GOT3 (cell line): ENCODE measurements at places on chromosomes 7 and 10.

GRCh38 chr10:22852712-22853353, 75.0 kb upstream of the ARMC3 start:
- DNase-seq, result no peak

GRCh38 chr7:71716690-71717089, 584.7 kb downstream of the GALNT17 start:
- no peak for DNase-seq

- no peak for DNase-seq
These were observed 174.4 kb downstream of the SLIT1 start for GRCh38 chr10:97011397-97011796.

- DNase-seq, result no peak
These were observed 99.0 kb upstream of the GPR22 start for GRCh38 chr7:107370816-107371215.

DNA sequence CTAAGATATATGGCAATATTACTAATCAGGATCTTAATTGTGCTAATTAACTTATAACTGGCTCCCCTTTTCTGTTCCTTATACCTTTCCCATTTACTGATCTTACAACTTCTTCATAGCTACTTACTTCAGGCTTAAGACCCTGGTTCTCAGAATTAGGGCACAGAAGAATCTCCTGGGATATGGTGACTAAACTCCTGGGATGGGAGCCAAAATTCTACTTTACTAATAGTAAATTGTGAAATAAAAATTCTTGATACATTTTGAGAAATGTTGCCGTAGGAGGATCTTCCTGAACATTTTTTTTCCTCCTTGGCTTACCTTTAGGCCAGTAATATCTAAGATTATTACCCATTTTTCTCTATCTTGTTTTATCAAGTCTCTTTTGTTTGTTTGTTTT, 309.5 kb downstream of the ATRNL1 start:
- DNase-seq, result no peak

DNA sequence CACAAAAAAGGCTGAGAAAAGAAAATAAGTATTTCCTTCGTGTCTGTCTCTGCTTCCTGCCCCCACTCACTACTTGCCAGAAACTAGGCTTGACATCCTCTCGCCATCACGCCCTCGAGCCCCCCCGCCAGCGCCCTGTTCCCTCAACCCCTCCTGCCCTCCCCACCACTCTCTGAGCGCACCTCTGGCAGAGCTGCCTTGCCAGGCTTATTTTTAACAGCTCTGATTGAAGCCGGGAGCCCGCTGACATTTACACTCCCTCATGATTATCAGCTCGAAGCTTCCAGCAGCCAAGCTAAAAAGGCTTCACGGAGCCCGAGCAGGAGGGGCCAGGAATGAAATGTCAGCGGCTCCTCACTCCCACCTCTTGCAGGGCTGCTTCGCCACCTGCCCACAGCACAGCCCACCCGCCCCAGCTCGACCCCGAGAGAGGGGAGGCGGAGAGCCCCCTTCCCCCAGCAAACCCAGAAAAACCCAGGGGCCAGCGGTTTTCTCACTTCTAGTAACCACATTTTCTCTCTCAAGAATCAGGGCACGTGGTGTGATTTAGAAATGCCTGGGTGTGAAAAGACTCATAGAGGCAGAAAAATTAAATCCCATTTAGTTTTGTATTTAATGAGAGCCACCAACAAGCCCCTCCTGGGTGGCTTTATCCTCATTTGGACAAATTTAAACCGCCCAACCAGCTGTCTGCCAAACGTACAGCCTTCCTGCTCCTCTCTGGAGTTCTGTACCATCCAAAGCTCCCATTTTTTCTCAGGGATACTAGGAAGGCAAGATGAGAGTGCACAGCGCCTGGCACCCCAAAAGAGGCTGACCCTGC, 89.3 kb downstream of the SLIT1 start:
- no peak for DNase-seq

- no peak for DNase-seq
These were observed 70.4 kb downstream of the COA1 start for GRCh38 chr7:43658718-43659548.

DNA sequence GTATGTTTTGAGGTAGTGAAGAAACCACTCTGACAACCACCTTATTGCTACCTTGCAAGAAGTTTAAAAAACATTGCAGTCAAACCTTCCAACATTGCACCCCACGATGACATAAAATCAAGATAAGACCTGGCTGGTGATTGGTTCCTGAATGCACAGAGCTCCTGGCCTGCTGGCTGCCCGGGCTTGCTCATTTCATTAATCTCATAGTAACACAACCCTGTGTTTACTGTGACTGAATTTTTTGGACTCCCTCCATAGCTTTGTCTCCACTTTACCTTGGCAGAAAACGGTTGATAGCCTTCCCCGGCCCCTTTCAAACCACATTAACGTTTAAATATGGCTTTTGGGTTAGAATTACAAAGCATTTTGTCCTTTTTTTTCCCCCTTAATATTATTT, 27.5 kb downstream of the VWA2 start:
- DNase-seq, result no peak

- DNase-seq, result no peak
These were observed 124.7 kb upstream of the CTBP2 start for GRCh38 chr10:125284875-125285597.

DNA sequence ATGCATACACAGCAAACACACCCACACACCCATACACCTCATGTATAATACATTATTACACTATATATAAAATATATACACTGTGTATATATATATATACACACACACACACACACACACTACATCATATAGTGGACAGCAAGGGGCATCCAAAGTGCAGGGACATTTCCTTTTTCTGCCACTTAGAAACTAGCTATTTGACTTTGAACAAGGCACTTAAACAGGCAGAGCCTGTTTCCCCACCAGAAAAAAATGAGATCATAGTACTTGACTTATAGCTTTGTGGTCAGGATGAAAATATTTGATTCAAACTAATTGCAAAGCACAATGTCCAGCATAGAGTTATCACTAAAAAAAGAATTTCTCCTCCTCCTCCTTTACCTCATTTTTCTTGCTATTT, 254.3 kb upstream of the NPVF start:
- DNase-seq, result no peak

DNA sequence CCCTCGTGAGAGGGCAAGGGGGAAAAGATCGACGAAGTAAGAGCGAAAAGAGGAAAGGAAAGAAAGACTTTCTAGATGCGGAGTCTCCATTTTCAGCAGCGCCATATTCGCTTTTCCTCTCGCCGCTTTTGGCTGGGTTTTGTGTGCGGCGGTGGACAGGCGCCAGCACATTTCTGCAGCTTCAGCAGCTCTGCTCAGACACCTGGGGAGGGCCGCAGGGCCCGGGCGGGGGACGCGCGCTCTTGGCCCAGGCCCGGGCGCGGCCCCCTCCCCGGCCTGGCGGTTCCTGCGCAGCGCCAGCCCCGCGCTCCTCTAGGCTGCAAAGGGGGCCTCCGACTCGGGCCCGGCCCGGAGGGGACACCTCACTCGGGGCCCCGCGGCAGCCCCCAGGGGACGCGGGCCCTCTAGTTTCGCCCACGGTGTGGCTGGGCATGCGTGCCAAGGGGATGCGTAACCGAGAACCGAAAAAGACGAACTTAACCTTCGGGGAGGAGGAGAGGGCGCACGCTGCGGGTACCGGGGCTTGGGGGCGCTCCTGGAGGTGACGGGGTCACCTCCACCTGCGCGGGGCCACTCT, 34.5 kb upstream of the EBLN1 start:
- peak; percentile 21 for DNase-seq

- no peak for DNase-seq
These were observed 15.9 kb downstream of the UBN2 start for GRCh38 chr7:139246905-139247304.

DNA sequence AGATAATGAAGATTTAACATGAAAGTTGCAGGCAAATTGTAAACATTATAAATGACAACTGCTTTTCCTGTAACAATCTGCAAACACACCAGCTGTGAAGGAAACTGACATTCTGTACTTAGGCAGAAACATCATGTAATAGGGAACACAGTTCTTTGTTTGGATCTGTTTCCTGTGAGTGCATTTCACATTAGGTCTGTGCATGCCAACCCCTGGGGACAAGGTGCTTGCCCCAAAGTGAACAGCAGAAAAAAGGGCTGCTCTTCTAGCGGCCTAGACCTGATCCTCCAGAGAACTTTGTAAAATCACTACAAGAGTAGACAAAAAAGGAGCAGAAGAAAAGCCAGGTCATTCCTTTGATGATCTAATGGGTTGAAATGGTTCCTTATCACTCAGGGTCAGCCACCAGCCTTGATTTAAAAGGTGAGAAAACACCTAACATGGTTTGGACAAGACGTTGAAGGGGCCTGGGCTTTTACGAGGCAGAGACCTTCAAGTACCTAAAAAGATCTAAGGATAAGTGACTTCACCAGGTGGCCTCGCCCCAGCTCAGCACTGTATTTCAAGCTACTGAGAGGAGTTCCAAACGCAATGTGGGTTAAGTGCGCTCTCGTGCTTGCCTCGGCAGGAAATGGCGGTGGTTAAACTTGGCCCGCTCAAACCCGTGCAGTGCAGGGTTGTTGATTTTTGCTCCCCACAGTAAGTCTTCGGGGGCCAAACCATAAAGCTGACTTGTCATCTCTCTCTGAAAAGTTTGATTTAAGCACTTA, 249.7 kb downstream of the CREB5 start:
- no peak for DNase-seq

GRCh38 chr7:25105911-25106310, 19.1 kb downstream of the CYCS start:
- DNase-seq, result no peak

GRCh38 chr7:30934732-30935568, 23.3 kb downstream of the AQP1 start:
- no peak for DNase-seq

GRCh38 chr10:101655570-101655969, 39.4 kb downstream of the FBXW4 start:
- no peak for DNase-seq

- DNase-seq, result no peak
These were observed 629.0 kb upstream of the PFKP start for GRCh38 chr10:2438248-2438939.

- no peak for DNase-seq
These were observed 408.6 kb upstream of the PRKCQ start for GRCh38 chr10:6988654-6989053.

- DNase-seq, result no peak
These were observed 66.3 kb downstream of the MTERF1 start for GRCh38 chr7:91814189-91814588.

DNA sequence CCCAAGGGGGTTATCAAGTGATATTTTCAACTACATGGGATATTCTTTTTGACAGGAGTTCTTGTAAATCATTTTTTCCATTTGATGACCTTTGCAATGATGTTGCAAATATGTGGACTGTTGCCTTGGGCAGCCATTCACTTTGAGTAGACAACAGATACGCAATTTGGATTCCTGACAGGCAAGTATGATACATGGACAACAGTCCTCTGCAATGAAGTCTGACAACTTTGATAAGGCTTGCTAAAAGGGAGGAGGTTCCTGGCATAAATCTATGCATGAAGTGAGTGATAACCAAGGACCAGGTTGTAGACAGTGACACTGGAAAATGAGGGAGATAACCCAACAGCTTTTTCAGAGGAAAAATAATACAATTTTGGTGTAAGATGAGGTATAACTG, 17.7 kb downstream of the LRRD1 start:
- DNase-seq, result no peak

DNA sequence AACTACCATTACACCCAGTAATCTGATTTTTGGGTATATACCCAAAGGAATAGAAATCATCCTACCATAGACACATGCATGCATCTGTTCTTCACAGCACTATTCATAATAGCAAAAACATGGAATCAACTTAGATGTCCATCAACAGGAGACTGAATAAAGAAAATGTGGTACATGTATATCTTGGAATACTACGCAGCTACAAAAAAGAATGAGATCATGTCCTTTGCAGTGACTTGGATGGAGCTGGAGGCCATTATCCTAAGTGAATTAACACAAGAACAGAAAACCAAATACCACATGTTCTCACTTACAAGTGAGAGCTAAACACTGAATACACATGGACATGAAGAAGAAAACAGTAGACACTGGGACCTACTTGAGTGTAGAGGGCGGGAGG, 254.9 kb downstream of the CACNA2D1 start:
- DNase-seq, result no peak

GRCh38 chr10:4337563-4337962, 488.4 kb upstream of the AKR1E2 start:
- DNase-seq, result no peak

DNA sequence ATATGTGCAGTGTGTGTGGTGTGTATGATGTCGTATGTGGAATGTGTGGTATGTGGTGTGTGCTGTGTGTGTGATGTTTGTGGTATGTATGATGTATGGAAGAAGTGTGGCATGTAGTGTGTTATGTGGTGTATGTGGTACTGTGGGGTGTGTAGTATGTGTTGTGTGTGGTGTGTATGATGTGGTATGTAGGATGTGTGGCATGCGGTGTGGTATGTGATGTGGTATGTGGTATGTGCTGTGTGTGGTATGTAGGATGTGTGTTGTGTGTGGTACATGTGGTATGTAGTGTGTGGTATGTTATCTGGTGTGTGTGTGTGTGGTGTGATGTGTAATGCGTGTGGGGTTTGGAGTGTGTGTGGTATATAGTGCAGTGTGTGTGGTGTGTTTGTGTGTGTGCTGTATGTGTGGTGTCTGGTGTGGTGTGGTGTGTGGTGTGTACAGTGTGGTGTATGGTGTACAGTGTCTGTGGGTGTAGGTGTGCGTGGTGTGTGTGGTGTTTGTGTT, 129.6 kb downstream of the ATP6V0E2 start:
- DNase-seq, result no peak

DNA sequence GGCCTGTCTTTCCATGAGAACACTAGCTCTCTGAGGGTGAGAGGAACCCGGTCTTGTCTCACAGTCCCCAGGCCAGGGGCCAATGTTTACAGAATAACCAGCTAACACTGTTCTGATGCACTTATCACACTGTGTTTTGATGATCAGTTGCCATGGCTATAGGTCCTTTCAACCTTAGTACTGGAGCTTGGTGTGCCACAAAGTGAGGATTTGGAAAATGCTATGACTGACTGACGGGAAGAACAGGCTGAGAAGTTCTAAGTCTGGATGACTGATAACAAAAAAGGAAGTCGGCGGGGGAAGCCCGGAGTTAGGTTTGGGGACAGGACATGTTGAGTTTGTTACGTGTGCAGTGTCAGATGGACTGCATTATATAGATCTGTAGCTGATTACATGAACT, 141.8 kb downstream of the CTTNBP2 start:
- no peak for DNase-seq

DNA sequence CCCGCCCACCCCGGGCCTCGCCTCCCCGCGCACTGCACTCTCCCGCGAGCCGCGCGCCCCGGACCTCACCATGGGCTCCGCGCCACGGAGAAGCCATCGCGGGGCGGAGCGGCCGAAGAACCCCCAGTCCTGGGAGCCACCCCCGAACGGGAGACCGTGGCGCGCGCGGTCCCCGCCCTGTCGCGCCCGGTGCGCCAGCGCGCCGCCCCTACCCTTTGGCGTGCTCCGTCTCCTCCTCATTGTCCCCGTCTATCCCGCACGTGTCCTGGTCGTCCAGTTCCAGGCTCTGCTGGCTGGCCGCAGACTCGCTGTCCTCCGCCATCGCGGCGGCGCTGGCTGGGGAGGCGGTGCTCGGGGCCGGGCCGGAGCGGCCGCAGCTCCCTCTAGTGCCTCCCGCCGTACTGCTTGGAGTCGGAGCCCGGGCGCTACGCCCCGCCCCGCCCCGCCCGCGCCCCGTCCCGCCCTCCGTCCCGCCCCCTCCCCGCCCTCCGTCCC, at the start of gene NMT2:
NMT2 (minus strand) TSS at position 403 of the 495 bp plus-strand sequence; CDS start at position 322, 81 bp downstream.
- DNase-seq, result peak; percentile 76
